ENCODE measurements at places on chromosomes 2 and 18.

- DNase-seq: no peak
Observed at GRCh38 chr18:48923746-48924629, 26.8 kb downstream of the SMAD7 start.

- no peak for DNase-seq
Observed at GRCh38 chr2:10905006-10905861, 6.5 kb upstream of the KCNF1 start.

DNA sequence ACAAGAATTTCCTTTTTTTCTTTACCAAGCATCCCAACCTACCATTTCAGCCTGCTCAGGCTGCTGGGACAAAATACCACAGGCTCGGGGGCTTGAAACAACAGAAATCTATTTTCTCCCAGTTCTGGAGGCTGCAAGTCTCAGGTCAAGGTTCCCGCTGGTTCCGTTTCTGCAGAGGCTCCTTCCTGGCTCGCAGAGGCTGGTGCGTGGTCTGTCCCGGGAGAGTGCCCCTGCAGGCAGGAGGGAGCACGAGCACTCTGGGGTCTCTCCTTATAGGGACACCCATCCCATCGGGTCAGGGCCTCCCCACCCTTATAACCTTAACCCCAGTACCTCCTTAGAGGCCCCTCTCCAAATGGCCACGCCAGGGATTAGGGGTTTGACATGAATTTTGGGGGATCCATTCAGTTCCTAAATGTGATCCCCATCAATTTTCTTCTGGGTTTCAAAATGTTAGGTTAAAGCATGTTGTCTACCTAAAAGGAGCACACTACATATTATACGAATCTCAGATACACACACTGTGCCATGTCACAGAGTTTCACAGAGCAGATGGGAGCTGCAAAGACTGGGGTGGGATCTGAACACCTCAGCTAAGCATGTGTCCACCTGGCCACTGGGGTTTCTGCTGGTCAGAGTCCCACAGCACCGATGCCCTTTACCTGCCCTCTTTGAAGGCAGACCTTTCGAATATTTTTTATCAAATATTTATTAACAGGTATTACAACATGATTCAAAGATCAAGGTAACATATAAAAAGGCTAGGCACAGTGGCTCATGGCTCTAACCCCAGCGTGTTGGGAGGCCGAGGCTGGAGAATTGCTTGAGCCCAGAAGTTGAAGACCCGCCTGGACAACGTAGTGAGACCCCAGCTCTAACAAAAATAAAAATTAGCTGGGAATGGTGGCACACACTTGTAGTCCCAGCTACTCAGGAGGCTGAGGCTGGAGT, 17.6 kb upstream of the ADI1 start:
- DNase-seq: no peak

- no peak for DNase-seq
Observed at GRCh38 chr2:57937456-57937855, 109.2 kb upstream of the VRK2 start.

- DNase-seq: no peak
Observed at GRCh38 chr2:25385910-25386309, 44.2 kb upstream of the DNMT3A start.

- DNase-seq: no peak
Observed at GRCh38 chr18:77131652-77132368, 773 bp downstream of the MBP start.

GRCh38 chr2:166229678-166230023, 101.8 kb upstream of the SCN1A start:
- no peak for DNase-seq

- DNase-seq: no peak
Observed at GRCh38 chr2:14891546-14891945, 259.0 kb downstream of the LRATD1 start.

DNA sequence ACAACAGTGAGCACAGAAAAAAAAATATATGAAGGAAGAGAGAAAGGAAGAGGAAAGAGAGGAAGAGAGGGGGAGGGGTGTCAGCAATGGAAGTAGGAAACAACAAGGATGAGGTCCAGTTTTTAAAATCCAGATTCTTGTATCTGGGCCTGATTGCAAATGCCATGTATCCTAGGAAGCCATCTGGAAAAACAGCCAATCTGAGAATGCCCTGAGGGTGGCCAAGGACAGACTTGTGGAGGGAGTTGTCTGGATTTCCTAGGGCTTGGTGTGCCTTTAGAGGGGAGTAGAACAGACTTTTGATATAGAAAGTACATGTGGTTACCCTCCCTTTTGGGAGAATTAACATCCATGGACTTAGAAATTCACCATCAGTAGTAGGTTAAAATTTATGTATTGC, 47.1 kb downstream of the PRKCE start:
- DNase-seq: no peak

DNA sequence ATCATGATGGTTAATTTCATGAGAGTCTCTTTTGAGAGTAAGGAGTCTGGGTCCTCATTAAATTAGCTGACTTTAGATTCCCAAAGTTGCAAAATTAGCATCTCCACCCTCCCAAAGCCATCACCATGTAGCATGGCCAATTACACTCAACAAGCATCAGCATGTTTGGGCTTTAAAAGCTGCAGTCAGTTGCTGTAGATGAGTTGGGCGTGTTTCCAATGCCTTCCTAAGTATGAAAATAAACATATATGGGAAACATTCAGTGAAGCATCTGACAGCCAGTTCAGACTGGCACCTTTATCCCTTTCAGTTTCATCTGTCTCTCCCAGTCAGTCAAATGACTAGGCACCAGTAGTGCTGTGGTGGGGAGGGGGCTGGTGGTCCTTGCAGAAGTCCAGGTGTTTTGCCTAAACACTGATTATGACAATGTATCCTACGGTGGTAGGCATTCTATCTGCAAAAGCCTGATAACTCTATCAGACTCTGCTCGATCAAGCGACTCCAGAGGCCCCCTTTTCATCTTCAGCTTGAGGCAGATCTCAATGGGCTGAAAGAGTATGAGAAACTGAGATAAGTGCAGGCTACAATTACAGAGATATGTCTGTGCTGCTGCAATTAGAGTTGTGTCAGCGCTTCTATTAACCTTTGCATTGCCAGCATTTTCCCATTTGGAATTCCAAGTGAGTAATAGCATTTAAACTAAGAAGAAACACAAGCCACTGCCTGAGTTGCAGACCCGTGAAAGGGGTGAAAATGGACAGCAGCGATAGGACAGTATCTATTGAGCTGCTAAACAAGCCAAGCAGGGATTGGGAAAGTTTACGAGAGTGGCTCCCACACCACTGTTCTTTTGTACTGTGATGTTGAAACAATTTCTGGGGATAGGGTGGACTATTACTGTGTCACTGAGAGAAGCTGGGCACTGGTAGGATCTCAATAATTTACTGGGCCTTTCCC, 67.3 kb upstream of the SPOPL start:
- DNase-seq: no peak

DNA sequence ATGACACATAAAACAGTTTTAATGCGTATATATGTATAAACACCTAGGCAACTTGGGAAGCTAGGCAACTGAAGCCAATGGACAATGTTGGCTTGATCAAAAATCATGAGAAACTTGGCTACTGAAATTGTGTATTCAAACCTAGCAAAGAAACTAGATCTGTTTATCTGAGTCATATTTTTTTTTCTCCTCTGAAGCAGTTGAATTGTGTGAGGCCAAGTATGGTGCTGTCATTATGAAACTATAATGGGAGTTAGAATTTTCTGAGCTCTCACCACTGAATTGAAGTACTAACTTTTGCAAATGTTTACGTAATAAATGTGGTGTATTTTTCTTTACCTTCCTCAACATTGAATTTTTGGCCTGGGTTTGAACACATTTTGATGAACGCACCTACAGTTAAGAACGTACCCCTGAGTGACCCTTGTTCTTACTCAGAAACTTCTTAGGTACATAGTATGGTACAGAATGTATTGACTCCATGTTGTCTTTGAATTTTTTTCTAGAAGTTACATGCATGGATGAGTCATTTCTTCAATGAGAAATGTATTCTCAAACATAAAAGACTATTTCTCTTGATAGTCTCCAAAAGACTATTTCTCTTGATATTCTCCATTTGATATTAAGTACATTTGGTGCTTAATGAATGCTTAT, 23.8 kb downstream of the CD28 start:
- no peak for DNase-seq

DNA sequence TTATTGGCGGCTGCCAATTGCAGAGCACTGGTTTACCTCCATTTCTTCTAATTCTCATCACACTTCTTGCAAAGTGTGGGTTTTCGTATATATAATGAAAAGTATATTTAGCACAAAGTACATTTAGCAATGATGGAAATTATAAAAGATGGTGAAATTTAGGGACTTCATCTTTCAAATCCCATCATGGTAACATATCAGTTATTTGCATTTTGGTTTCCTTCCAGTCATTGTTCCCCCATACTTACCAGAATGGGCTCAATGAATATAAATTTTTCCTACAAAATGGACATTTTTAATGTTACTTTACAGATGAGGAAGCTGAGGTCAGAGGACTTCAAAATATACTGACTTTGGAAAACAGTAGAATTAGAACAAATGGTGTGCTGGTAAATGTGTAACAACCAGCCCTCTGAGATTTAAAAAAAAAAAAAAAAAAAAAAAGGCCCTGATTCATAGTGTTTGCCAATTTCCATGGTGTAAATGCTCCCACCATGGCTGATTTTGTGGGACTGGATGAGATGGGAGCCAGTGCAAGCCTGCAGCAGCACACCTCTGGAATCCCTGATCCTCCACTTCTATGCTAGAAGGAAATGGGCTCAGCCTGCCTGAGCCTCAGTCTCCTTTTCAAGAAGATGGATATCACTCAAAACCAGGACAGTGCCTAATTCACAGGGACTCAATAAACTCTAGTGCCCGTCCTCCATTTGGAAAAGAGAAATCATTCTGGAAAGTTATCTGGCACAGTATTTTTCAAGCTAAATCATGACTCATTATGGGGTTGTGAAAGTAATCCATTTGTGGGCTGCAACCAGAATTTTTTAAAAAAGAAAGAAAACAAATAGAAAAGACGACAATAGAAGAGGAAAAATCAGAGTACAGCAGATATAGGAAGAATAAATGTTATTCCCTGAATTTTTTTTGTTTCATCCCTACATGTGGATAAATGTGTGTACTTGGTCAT, 34.0 kb downstream of the LBH start:
- no peak for DNase-seq

- DNase-seq: no peak
Observed at GRCh38 chr18:52070291-52070756, 269.7 kb upstream of the DCC start.

GRCh38 chr2:173684896-173685459, 280.2 kb downstream of the SP3 start:
- no peak for DNase-seq

GRCh38 chr2:88054782-88055370, 707 bp downstream of the KRCC1 start:
- DNase-seq: no peak

DNA sequence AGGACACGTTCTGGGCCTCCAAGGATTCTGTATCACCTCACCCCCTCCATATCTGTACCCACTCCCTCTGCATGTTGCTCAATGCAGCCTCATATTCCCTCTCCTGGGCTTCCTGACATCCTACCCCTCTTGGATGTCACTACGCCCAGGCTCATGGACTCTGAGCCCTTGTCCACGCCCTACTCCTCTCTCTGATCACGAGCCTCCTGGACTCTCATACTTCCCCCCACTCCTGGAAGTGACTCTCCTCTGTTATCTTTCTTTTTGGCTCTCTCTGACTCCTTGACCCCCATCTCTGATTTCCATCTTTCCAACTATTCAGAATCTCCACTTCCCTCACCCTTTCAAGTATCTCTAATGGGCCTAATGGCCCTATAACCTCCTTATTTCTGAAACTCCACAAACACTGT, 2.1 kb downstream of the TMEM198 start:
- no peak for DNase-seq

- no peak for DNase-seq
Observed at GRCh38 chr2:69202327-69202726, 184.7 kb downstream of the GFPT1 start.

DNA sequence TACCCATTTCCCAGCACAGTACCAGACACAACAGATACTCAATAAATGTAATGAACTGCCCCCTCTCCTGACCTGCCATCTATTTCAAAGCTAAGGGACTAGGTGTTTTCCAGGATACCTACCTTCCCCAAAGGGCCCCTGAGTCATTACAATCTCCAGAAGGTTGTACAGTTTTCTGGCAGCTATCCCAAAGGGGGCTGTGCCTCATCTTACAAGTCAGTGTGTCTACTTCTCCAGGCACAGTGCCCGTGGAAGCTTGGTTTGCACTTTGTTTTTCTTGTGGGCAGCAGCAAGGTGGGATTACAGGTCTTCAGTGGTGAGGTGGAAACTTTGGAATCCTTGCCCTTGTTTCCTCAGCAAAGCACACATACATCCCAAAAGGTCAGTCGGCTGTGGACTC, 62.8 kb upstream of the CYP26B1 start:
- DNase-seq: no peak

DNA sequence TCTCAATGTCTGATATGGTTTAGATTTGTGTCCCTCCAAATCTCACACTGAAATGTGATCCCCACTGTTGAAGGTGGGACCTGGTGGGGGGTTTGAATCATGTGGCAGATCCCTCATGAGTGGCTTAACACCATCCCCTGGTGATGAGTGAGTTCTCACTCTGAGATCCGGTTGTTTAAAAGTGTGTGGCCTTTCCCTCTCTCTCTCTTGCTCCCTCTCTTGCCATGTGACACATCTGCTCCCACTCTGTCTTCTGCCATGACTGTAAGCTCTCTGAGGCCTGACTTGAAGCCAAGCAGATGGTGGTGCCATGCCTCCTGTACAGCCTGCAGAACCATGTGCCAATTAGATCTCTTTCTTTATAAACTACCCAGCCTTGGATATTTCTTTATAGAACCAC, 108.8 kb downstream of the RBMS1 start:
- no peak for DNase-seq

DNA sequence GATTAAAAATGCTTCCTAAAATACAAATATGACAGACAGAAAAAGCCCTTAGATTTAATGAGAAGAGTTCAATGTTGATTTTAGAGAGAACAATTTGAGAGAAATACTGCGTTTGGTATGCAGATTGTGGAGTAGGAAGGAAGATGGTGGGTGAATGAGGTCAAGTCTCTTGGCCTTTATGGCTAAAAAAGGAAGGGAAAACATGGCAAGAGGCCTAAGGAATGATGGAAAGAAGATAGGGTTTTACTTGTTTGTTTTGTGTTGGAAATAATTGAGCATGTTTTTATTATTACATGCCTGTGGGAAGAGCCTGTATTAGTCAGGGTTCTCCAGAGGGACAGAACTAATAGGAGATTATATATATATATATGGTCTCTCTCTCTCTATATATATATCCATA, 318.1 kb downstream of the TRIB2 start:
- DNase-seq: no peak

DNA sequence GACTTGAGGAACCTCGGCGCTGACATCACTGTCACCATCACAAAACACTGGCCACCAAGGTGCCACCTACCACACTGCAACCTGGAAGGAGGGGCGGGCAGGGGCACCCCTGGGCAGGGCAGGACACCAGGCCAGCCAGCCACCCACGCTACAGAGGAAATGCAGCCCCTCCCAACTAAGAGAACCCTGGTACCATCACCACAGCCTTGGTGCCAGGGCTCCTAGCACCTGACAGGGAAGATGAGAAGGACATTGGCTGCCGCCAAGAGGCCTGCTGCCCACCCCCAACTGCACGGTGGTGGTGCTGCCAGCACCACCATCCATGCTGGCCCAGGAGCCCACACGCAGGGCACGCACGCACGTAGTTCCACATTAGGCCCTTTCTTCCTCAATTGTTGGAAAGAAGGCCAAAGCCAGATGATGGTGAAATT, 88.7 kb downstream of the HDAC4 start:
- DNase-seq: no peak
